ENCODE measurements at places on chromosomes 2 and 18.

DNA sequence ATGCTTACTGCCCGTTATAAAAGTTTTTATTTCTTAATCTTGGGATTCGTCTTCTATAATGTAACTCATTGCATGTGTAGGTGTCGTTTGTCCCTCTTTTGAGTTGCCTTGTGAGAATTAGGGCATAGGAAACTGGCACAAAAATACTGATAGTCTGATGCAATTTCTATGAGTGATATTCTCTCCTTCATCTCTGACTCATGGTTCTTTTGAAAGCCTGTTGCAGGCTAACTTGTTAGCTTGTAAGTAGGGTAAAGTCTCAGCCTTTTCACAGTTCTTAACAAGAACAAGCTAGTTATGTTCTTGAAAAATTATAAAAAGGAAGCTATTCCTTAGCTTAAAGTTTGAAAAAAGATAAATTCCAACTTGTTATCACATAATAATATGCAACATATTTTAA lies 1085.4 kb upstream of the NRXN1 start:
- DNase-seq: no peak

DNA sequence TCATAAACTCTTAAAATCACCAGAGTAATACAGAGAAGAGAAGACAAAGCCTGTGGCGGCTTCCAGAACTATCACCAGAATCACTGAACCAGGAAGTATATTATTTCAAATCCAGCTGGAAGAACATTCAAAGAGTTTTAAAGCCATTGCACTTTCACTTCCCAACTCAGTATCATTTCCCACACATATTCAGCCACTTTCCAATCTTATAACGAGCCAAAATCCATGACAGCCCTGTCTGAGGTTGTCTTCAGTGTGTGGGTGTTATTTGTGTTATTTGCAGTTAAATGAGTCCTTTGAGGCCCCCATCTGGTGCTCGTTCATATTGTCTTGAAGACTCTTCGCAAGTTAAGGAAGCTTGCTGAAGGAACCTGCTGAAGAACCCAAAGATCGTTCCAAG lies 559.9 kb downstream of the TSN start:
- no peak for DNase-seq

GRCh38 chr2:120239488-120240287 lies 13.0 kb upstream of the RALB start:
- DNase-seq: no peak

- DNase-seq: no peak
These were observed 624.3 kb upstream of the FANCL start for GRCh38 chr2:58865436-58865835.

DNA sequence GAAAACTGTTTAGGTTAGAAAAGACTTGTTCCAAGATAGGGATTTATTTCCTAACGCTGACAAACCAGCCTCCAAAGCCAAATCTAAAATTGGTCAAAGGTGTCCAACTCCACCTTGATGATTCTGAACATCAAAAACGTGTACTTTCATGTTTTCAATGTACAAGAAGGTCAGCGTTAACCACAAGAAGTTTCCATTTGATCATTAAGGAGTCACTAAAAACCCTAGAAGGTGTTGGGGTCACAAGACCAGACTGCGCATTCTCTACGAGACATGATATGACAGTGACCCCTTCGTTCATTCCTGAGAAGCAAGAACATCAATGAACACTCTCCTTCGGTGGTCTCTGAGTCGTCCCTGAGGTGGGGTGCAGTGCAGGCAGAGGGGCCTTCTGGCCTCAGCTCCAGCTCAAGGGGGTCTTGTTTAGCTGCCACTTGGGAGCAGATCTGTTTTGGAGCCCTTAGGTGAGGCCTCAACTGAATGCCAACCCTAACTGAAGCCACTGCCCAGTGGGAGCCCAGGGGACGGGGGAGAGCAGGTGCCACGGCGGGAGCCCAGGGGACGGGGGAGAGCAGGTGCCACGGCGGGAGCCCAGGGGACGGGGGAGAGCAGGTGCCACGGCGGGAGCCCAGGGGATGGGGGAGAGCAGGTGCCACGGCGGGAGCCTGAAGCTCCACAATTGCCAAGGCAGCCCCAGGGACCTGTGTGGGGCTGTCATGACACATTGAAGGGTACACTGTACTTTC lies 55.2 kb downstream of the PARD6G start:
- DNase-seq: no peak

DNA sequence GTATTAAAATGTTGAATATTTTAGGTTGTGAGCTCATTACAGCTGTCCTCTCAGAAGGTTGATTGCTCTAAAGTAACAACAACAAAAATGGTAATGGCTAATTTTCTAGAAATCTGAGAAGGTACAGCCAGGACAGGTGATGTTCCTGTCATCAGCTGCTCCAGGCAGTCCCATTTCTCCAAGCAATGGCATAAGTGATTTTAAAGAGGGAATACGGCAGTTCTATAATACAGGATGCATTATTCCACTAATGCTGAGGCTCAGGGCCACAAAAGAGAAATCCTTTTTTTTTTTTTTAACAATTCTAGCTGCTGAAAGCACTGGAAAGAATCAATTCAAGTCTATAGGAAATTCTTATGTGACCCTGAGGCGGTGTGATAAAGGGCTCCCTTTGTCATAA lies 199.9 kb downstream of the PMAIP1 start:
- DNase-seq: no peak

DNA sequence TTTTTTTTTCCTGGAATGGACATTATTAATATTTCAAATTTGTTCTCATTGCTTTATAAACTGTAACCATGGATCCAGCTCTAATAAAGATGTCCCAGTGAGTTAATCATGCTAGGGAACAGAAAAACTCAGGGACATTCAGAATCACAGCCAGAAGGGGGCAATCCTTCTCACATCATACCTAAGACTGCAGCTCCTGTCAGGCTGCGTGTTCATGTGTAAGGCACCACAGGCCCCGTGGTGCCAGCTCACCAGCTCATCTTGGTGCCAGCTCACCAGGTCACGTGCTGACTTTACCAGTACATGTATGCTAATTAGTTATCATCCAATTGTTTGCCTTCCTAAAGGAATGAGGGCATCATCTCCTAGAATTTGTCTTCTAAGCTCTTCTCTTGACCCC lies 84.7 kb upstream of the NEDD4L start:
- DNase-seq: peak; percentile 1

GRCh38 chr2:142131010-142131669 lies at the start of gene LRP1B:
TSS of gene LRP1B (minus strand) at chr2:142131016. CDS start at chr2:142130729, 287 bp downstream.
- no peak for DNase-seq

DNA sequence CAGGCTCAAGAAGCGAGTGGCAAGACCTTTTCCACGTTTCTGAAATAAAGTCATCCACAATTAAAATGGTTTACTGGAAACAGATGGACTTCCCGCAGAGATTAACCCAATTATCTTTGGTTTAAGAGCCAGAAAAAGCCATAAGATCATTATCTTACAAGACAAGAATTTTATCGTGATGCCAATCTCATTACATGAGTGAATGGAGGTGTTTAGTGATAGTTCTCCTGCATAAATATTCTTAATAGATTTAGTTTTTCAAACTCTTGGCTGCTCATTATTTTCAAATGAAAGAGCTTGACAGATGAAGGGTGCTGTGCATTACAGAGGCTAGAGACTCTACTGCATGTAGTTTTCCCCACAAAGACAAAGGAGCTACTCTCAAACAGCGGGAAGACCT lies 1028.4 kb upstream of the PIK3C3 start:
- DNase-seq: no peak

DNA sequence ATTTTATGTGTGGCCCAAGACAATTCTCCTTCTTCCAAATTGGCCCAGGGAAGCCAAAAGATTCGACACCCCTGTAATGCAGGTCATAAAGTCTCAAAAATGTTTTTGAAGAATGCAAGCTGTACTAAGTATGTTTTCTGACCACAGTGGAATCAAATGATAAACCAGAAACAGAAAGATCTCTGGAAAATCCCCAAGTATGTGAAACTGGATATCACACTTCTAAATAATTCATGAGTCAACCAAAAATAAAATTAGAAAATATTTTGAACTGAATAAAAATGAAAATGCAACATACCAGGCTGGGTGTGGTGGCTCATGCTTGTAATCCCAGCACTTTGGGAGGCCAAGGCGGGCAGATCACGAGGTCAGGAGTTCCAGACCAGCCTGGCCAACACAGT lies 34.1 kb upstream of the UBE2F start:
- peak; percentile 78 for DNase-seq

GRCh38 chr2:45892757-45893156 lies 241.3 kb downstream of the PRKCE start:
- DNase-seq: no peak

- peak; percentile 99 for DNase-seq
These were observed 97.9 kb upstream of the SERTAD2 start for GRCh38 chr2:64751286-64752260.

Data from AG04450 (cell line).